ENCODE measurements at places on chromosomes 4 and X.

DNA sequence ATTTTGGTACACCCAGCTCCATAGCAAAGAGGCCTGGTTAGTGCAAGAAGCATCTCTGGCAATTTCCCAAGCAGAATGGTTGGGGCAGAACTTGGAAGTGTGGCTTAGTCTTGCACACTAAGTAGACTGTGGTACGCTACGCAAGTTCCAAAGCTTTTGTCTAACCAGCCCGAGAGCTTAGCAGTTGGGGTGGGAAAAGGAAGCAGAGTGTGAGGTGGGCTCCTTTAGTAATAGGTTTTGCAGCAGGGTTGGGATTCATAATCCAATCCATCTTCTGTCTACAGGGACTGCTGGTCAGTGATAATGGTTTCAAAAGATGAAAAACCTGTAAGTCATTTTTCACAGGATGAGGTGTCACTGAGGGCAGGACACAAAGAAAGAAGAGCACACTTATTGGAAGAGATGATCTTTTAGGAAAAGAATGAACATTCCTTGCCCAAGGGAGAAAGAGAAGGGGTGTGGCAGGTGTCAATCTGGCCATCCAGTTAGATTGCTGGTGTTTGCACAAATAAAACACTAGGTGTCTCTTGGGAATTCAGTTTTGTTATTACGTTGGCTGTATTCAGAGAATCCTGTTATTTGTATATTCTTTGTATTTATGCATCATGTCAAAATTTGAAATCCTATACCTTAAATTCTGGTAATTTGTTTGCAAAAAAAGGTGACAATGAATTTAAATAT lies 244.3 kb downstream of the GPAT3 start:
- DNase-seq: no peak

GRCh38 chr4:151753056-151753455 lies 7.8 kb downstream of the GATB start:
- no peak for DNase-seq

GRCh38 chr4:70754990-70755688 lies 33.4 kb downstream of the RUFY3 start:
- no peak for DNase-seq

DNA sequence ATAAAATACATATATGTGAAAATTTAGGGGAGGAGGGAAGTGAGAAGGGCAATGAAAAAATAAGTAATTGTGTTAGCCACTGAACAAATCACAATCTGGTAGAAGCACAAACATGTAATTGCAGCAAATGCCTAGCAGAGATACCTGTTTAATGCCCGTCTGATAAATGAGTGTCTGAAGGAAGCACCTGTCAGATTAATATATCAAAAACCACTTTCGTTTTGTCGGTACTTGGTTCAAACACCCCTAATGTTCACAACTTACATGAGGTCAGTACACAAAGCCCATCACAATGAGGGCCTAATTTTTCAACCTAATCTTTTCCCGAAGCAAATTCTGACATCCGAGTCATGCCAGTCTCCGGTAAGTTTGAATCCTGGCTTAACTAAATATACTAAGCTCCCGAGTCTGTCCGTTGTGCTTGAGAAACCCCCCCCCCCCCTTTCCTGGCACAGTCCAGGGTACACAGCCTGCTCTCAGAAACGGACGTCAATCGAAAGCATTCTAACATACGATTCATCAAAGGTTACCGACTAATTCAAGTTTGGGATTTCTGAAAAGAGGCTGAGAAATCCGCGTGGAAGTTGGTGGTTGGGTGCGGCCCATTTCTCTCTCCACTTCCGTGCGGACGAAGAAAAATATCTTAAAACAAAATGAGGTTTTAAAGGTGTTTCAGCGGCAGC lies 758 bp downstream of the SDAD1 start:
- DNase-seq: no peak

DNA sequence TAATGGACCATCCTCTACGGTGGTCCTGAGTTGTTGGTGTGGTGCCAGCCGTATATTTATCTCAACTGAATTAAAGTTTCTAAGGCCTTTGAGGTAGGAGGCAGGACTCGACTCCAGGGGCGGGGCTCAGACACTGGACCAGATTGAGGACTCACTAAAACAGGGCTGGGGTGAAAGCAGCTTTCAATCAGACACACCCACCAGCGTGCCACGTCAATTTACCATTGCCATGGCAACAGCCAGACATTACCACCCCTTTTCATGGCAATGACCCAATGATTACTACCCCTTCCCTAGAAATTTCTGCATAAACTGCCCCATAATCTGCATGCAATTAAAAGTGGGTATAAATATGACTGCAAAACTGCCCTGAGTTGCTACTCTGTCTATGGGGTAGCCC lies 6.7 kb upstream of the TLR1 start:
- no peak for DNase-seq

- DNase-seq: no peak
These were observed 9.6 kb upstream of the PPP3CA start for GRCh38 chr4:101356928-101357327.

DNA sequence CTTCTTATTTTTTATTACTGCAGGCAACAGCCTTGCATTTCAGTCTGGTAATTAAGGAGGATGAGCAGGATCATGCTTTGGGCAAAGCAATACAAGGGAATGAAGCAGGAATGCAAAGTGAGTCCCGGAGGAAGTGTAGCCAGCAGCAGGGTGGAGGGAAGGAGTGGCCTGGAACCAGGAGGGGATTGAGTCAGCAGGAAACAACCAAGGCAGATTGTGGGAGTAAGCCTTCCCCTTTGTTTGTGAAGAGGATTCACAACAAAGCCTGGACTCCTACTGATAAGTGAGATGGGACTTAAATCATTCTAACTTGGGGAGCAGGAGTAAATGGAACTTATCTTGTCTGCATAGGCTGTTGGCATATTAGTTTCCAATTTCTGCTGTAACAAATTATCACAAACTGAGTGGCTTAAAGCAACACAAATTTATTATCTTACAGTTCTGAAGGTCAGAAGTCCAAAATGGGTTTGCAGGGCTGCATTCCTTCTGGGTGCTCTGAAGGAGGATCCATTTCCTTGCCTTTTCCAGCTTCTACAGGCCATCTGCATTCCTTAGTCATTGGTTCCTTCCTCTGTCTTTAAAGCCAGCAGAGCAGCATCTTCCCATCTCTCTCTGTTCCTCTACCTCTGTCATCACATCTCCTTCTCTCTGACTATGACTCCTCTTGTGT lies 93.2 kb upstream of the AP1S2 start:
- no peak for DNase-seq

DNA sequence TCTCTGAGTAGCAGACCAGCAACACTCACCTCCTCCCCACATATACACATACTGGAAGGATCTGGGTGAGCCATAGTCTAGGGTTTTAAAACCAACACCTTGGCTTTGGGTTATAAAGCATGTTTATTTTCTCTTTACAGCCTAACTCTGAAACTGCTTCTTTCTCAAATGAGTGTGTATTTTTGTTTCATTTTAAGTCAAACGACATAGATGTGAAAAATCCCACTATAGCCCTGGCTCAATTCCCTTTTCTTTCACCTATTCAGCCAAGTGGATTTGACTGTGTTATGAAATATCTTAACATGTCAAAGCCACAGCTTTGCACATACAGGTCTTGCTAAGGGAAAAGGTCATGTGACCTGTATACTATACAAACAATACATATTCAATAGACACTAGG lies 13.8 kb downstream of the NEXMIF start:
- DNase-seq: no peak

DNA sequence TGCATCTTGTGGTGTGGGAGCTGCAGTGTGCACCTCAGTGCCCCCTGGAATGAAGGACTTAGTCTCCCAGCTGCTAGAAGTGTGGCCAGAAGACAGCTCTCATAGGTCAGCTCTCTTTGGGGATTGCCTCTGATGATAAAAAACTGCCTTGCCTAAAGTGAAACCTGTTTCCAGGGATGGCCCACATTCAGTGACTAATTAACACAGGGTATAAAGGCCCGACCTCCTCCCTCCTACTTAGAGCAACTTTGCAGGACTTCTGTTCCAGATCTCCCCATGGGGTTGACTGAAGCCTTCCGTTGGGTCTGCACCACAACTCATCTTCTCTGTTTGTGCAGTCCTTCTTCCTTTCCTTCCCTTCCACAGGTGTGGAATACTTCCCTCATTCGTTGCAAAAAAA lies 53.2 kb downstream of the SPINK2 start:
- DNase-seq: no peak

GRCh38 chr4:113524096-113524495 lies 237.4 kb downstream of the CAMK2D start:
- DNase-seq: no peak

GRCh38 chrX:63128509-63128908 lies 222.6 kb downstream of the SPIN4 start:
- no peak for DNase-seq

GRCh38 chr4:16264798-16265197 lies 38.5 kb upstream of the TAPT1 start:
- no peak for DNase-seq

GRCh38 chr4:82268826-82269193 lies 105.0 kb downstream of the HNRNPD start:
- DNase-seq: no peak

DNA sequence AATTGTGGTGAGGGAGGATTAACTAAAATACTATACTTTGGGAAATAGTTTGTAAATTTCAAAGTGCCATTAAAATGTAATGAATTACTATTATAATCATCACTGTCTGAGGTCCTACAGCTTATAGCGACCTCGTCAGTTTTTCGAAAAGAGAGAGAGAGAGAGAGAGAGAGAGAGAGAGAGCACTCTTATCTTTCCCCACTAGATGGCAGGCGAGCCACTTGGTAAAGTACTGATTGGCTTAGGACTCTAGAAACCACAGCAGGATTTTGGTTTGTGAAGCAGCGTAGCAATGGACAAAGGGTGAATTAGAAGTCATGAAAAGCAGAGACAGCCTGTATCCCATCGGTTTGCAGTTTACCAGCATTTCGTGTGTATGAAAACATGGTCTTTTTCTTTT lies 52.5 kb downstream of the LINC00632 start:
- DNase-seq: no peak

GRCh38 chrX:68419975-68420374 lies 13.3 kb downstream of the OPHN1 start:
- DNase-seq: no peak

GRCh38 chr4:153127760-153128494 lies 76.3 kb upstream of the TRIM2 start:
- DNase-seq: peak; percentile 72

GRCh38 chrX:126393284-126393683 lies 159.3 kb downstream of the DCAF12L1 start:
- DNase-seq: no peak

- DNase-seq: no peak
These were observed 631.6 kb downstream of the PCDH18 start for GRCh38 chr4:136900696-136901095.

- DNase-seq: no peak
These were observed 21.3 kb downstream of the ALPK1 start for GRCh38 chr4:112318239-112319142.

GRCh38 chrX:11588097-11588496 lies 77.6 kb downstream of the ARHGAP6 start:
- DNase-seq: no peak

DNA sequence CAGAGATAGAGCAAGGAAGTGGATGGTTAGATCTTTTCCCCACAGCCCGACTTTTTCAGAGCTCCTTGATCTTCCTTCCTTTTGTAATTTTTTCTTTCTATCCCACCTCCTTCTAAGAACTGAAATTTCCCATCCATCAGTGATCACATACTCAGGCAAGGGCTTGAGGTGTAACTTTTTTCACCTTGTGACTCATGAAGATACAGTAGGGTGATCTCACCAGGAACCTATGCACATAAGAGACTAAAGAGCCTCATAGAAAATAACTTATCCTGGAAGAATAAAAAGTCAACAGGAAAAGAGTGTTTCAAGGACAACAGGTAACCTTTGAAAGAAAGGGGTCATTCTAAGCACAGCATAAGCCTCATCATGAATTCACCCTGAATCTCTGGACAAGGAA lies 131.2 kb upstream of the HCCS start:
- DNase-seq: no peak

- DNase-seq: no peak
These were observed 31.4 kb upstream of the SOWAHD start for GRCh38 chrX:119726900-119727555.

- DNase-seq: no peak
These were observed 186.1 kb upstream of the LNX1 start for GRCh38 chr4:53777244-53777984.

- DNase-seq: no peak
These were observed 101.5 kb downstream of the SORBS2 start for GRCh38 chr4:185710487-185710995.

DNA sequence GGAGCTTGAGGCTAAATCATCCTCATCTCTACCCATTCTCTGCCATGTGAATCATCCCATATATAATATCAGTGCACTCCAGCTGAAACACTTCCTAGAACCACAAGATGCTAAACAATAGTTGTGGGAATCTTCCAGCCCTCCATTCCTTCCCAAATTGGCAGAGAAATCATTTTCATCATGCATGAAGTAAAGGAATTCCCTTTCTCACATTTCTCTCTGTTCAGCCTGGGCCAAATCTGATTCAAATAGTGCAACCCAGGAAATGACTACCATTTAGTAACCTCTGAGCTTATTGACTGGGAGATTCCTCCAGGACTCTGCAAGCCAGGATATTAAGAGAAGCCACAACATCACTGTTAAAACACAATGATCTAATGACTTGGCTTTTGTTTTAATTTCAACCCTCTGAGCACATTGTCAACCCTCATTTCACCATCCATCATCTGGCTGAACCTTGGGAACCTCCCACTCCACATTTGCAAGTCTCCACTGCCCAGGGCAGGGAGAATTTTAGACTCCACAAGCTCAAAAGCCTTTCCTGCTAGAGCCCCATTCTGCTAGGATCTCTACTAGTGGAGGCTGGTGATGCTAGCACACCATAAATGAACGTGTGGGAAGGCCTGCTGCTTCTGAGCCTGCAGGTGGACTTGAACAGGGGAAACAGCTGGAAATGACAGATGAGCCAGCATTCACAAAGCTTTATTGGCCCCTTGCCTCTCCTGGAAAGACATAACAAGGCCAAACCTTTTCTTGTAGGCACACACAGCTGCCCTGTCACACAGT lies 133.9 kb downstream of the TET2 start:
- no peak for DNase-seq

GRCh38 chr4:172083272-172083671 lies 270.1 kb downstream of the GALNTL6 start:
- DNase-seq: no peak

GRCh38 chrX:118346258-118347094 lies 570 bp downstream of the WDR44 start:
- DNase-seq: peak; percentile 18

DNA sequence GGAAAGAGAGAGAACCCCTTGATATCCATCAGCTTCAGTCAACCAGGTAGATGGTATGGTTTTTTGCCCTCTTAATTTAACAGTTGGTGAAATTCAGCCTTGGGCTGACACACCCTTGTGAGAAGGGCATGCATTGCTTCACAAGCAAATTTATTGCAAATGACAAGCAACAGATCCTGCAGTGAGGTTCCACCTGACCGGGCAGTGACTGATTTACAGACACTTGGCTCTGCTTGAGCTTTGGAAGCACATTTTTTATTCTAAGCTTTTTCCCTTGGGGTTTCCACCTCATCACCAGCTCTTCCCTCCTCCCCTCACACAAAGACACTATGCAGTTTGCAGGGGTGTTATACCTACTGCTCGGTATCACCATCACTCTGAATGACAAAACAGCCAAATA lies 28.3 kb upstream of the SERTM2 start:
- DNase-seq: no peak

GRCh38 chrX:24306440-24306839 lies 7.4 kb downstream of the SUPT20HL2 start:
- no peak for DNase-seq

- DNase-seq: no peak
These were observed 31.5 kb upstream of the GTPBP6 start for GRCh38 chrX:350148-350533.

Data from stimulated activated CD4-positive, alpha-beta T cell treated with anti-CD3 and anti-CD28 coated beads, TNF-alpha, amount 100 ng/mL, for 4 hours (primary cell).